ENCODE measurements at places on chromosomes 4 and X.

GRCh38 chr4:59091146-59092142 is 1981.3 kb upstream of the IGFBP7 start:
- peak; percentile 1 for DNase-seq

- DNase-seq = peak; percentile 15
Measured at GRCh38 chr4:55906989-55907388, 41.8 kb upstream of the CEP135 start.

DNA sequence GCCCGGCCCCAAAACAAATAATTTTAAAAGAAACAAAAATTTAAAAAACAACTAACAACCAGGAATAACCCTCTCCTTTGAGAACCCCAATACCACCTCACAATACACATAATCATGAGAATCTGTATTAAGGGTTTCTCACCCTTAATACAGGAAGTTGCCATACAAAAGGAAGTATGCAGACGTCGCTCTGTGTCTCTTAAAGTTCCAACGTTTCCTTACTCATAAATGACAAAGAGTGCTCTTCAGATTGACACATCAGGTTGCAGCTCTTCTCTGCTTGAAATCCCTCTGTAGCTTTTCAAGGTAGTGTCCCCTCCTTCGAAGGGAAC is 73.9 kb upstream of the IRF2 start:
- DNase-seq = no peak

DNA sequence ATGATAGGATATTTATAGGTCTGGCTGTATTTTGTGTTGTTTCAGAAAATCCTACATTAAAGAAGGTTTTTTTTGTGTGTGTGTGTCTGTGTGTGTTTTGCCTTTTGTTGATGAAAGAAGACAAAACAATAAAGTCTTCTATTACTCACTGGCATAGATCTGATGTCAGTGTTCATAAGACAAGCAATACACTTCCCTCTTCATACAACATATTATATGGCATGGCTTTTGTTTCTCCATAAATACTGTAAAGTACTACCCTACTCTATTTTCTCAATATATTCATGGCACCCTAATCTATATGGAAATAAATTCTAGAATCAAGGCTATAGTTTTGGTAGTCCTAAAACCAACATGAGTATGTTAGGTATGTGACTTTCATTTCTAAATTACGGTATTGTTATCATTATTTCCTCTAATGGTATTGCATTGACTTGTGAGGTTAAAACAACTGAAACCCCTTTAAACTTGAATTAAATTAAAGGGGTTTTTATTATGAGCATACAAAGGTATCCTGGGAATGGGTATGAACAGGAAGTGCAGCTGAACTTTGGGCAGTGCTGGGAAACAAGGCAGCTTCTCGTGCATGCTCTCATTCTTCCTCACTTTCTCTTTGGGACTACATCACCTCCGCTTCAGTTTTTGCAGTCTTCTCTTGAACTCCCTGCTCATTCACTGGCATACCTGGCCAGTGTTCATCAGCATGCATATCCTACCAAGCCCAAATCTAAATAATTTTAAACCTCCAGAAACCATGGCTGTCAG is 70.5 kb upstream of the PRSS48 start:
- DNase-seq = no peak

DNA sequence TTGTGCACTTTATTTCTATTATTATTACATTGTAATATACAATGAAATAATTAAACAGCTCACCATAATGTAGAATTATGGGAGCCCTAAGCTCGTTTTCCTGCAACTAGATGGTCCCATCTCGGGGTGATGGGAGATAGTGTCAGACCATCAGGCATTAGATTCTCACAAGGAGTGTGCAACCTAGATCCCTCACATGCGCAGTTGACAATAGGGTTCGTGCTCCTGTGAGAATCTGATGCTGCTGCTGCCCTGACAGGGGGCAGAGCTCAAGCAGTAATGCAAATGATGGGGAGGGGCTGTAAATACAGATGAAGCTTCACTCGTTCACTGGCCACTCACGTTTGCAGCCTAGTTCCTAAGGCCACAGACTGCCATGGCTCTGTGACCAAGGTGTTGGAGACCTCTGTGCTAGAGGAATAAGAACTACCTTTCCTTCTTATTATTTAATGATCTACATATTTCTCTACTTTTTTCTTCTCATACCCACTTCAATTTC is 492.9 kb upstream of the INTU start:
- no peak for DNase-seq

DNA sequence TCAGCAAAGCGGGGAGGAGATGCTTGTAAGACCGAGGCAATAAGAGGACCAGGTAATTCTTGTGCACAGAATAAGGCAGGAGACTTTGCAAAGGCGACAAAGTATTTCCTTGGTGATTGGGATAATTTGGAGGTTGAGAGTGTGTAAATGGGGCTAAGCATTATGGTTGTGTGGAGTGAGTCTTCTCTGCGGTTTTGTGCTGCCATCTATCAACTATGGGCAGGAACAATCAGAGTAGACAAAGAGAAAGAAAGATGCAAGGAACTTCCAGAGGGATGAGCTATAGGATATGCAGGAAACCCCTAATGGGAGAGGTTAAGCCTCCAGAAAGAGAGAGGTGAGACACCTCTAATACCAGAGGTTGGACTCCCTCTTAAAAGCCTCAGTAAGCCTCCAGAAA is 339.8 kb downstream of the PAPSS1 start:
- DNase-seq = no peak

DNA sequence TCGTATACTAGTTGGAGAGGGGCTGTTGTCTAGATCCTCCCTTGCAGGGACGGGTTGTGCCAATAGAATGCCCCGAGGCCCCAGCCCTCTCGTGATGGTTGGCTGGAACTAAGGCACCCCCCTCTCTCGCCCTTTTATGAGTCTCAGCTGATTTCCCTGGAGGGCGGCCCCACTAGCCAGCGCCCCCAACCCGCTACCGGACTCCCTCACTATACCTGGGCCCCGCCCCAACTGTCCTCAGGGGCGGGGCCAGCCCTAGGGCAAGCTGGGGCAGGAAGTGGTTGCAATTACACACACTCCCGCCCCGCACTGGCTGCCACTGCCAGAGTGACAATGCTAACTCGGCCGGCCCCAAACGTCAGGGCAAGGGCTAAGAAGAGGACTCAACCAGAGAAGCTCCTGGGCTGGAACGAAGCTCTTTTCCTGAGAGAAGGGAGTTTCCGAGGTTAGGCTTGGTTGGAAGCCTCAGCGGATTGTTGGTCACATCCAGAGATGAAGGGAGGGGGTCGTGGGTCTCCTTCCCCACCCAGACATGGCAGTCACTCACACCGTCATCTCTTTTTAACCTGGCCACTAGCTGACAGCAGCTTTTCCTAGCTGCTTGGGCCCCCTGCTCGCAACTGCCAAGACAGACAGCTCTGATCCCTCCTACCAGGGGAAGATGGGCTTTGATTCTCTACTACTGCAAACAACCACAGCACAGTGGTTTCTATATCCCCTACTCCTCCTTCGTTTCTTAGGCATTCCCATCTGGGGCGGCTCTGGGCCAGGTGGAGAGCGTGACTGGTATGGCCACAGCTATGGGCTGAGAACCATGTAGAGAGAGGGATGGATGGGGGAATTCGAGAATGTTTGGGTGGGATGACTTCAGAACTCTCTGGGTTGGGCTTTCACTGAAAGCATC is 21.0 kb upstream of the BCORL1 start:
- peak; percentile 76 for DNase-seq

- no peak for DNase-seq
Measured at GRCh38 chr4:122619611-122620010, 1.3 kb downstream of the IL21 start.

Measured in SW480 (cell line).